ENCODE measurements at places on chromosomes 11 and 22.
A peak's percentile ranks its signal among the peaks of the same experiment; 100 is the strongest.

DNA sequence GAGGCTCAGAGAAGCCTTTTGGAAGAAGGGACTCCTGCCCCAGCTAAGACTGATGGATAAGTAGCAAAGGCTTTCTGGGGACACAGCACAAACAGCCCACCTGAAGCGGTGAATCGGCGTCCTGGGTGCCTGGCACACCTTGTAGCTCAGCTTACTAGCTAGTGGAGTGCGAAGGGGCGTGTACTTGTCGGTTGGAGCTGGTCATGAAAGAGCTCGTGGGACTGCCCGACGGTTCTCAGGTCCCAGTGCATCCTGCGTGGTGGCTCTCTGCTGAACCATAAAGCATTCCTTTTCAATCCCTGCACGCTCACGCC lies 690 bp upstream of the UVRAG start:
- DNase-seq = no peak

GRCh38 chr11:67284811-67285540 lies 4.1 kb upstream of the ANKRD13D start:
- DNase-seq = peak; percentile 62

GRCh38 chr11:68355471-68355870 lies 43.1 kb downstream of the LRP5 start:
- DNase-seq = peak; percentile 58

- no peak for DNase-seq
Observed at GRCh38 chr11:109120341-109120740, 301.6 kb upstream of the C11orf87 start.

DNA sequence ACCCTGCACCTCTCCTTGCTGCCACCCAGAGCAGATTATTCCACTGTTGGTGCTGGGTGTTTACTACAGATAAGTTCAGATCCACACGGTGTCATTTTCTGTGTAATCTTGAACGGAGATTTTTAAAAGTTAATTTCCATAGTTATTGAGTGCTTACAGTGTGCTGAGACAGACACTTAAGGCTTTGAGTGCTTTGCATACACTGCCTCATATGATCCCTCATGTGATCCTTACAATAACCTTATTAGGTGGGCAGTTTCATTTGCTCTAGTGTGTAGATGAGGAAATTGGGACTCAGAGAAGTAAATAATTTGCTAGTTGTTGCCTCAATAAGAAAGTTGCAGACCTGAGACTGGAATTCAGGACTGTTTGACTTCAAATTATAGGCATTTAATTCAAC lies 32.3 kb upstream of the ME3 start:
- no peak for DNase-seq

- no peak for DNase-seq
Observed at GRCh38 chr11:2247496-2247895, 22.9 kb downstream of the ASCL2 start.

DNA sequence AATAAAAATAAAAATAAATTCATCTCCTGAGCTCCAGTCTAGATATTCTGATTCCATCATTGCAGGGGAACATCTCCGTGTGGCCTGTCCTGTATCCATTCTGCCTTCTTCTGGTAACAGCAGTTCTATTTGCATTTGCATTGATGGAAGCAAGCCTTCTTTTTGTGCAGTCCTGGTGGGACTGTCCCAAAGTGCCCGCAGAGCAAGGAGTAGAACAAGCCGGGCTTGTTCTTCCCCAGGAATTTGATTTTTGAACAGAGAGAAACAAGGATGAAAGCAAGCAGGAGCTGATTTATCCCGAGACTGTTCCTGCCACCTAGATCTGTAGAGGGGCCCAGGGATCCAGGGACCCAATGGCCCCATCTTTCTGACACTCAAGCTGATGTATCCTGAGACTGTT lies 65.4 kb downstream of the SYN3 start:
- no peak for DNase-seq

DNA sequence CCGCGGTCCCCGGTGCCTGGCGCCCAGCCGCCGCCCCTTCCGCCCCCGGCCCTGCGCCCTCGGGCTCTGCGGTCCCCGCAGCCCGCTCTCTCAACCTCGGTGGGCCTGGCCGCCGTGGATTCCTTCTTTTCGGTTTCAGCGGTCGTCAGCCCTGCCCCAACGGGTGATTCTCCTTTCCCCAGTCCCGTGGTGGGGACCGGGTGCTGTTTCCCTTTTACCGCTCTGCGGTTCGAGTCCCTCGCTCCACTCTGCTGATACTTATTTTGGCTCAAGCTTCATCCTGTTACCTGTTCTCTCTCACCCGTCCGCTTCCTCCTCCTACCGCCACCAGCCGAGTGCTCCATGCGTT lies 494 bp downstream of the ZDHHC5 start:
- DNase-seq = no peak

DNA sequence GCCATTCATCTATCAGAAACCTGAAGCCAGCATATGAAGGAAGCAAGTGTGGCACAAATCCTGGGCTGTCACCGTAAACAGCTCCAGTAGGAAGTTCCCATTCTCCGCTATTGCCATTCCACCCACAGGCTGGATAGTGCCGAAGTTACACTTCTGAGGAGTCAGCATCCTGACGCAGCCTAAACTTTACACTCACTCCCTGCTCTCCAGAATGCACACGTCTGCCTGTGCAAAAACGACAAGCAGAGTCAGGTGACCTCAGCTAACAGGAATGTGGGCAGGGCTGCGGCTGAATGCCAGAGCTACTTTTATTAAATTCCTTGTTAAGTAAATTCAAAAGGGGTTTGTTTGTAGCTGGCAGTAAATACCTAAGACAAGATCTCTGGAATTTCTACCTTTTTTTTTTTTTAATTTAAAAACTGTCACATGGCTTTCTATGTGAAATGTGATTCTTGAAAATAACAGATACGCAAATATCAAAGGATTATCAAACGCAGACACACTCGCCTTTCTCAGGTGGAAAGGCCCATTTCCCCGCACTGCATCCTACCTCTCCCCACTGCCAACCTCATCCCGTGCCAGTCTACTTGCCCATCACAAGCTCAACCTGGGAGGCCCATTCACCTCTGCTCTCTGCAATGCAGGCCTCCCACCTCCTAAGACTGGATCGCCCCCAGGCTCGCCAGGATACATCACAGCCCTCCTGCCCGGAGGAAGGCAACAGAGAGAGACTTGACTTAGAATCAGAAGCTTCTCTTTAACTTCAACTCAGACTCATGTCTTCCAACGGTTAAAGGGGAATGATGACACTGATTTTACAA lies 33.5 kb downstream of the NFRKB start:
- peak; percentile 80 for DNase-seq

DNA sequence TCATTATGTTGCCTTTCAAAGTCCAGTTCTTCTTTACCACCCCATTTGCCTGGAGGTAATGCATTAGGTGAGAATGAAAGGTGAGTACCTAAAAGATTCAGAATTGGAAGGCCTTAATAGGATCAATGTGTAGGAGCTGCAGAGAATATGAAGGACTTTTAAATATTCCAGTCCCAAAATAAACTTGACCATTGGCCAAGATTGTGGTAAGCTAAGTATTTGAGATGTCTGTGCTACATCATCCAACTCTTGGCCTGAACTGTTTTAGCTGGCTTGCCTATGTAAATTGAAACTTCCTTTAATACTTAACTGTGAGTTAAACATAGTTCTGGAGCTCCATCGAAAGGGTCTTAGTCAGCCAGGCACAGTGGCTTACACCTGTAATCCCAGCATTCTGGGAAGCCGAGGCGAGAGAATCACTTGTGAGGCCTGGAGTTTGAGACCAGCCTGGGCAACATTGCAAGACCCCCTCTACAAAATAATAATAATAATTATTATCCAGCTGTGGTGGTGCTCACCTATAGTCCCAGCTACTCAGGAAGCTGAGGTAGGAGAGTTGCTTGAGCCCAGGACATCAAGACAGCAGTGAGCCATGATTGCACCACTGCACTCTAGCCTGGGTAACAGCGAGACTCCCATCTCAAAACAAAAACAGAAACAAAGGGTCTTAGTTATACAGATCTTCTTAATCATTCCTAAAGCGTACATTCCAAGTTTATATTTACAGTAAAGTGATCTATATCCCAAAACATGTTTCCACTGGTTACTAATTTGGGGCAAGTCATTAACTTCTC lies 29.8 kb downstream of the MTMR3 start:
- DNase-seq = no peak

DNA sequence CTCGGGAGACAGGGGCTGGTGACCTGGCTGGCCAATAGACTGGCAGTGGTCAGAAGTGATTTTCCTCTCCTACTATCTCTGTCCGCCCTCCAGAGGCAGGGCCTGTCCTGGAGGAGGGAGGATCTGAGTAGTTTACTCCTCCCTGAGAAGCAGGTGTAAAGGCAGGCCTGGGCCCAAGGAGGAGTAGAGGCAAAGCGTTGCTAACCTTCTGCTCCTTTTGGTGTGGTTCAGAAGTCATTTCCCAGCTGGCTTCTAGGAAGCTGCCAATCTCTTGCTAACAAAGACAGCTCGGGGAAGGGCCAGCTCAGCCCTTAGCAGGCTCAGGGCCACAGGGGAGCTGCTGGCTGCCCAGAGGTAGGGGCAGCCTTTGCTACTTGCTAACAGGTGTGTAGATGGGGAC lies 151.1 kb upstream of the NECTIN1 start:
- DNase-seq = peak; percentile 38

DNA sequence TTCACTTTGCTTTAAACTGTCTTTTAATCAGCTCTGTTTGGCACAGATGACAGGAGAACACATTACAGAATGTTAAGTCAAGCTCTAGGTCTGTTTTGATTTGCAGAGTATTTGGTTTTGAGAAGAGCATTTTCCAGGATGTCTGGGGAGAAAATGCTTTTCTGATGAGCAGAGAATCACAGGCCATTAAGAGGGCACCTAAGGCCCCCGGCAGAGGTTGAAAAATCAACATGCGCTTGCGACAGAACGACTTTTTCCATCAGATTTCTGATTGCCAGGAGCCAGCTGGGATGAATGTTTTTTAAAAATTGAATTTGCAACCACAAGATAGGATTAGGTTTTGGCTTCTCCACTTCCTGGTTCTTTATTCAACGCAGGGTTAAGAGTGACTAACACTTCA lies 304.5 kb downstream of the JRKL start:
- DNase-seq = no peak
